ENCODE measurements at places on chromosomes 4 and X.

GRCh38 chrX:9420275-9421265 lies 44.3 kb upstream of the TBL1X start:
- no peak for DNase-seq

DNA sequence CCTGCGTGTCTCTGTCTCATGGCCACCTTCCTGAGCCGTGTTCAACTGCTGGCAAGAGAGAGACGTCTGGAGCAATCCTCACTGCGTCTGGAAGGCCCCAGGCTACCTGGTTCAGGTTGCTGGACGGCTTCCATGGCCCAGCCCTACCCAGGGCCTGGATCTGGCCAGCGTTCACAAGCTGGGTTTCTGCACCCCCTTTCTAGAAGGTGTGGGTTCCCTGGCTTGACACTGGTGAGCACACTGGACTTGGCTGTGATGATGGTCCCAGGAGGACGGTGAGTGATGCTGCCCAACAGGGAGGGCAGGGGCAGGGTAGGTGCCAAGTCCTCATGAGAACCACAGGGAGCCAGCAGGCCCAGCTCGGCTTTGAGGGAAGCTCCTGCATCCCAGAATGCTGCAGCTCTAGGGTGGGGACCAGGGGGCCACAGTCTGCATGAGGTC lies 63.4 kb downstream of the HTRA3 start:
- no peak for DNase-seq

- no peak for DNase-seq
These were observed 984.4 kb upstream of the PABPC4L start for GRCh38 chr4:135186002-135186401.

GRCh38 chr4:3338321-3338838 lies 45.6 kb downstream of the RGS12 start:
- DNase-seq: no peak

- no peak for DNase-seq
These were observed 29.7 kb downstream of the OFD1 start for GRCh38 chrX:13764281-13764680.

GRCh38 chrX:119757646-119757978 lies 776 bp upstream of the SOWAHD start:
- DNase-seq: no peak

- no peak for DNase-seq
These were observed 2.7 kb upstream of the FGF5 start for GRCh38 chr4:80263541-80264351.

- no peak for DNase-seq
These were observed 466.1 kb upstream of the GRID2 start for GRCh38 chr4:91837608-91838029.

DNA sequence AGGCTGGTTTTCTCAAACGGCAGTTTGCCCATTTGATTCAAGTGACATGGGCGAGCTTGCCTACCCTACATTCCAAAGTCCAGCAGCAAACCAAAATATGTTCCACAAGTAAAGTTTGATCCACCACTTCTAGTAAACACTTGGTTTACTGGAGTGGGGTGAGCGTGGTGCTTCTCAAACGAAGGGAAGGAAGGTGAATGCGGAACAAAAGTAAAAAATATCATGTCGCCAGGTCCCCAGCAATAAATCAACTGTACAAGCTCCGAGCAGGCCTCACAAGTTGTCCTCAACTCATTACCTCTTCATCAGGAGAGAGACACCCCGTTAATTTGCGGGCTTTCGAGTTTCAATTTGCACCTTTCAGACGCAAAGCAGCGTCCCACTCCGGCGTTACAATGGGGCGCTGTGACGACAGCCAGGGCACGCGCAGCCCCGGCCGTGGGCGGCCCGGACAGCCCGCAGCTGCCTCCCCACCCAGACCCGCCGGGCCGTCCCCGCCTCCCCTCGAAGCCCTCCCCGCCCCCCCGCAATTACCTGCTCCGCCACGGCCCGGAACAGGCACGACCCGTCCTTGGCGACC lies 1.0 kb downstream of the OTUD4 start:
- DNase-seq: no peak

GRCh38 chrX:23845351-23845817 lies 62.4 kb downstream of the APOO start:
- no peak for DNase-seq

GRCh38 chrX:133083899-133084298 lies 13.0 kb downstream of the USP26 start:
- no peak for DNase-seq

DNA sequence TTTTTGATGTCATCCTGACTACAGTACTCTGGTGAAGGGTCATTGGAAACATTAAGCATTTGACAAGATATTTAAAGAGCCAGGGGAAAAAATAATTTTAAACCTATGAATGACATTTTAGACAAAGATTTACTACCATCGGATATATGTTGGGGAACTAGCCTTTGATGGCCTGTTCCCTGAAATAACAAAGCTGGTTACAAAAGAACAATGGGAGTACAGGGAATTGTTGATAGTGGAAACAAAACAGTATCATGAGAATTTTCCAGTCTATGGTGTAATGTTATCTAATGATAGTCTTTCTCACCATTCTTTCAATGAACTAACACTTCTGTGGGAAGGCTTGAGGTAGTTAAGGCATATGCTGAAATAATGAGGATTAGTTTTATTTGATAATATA lies 125.9 kb upstream of the KLHL4 start:
- DNase-seq: no peak

DNA sequence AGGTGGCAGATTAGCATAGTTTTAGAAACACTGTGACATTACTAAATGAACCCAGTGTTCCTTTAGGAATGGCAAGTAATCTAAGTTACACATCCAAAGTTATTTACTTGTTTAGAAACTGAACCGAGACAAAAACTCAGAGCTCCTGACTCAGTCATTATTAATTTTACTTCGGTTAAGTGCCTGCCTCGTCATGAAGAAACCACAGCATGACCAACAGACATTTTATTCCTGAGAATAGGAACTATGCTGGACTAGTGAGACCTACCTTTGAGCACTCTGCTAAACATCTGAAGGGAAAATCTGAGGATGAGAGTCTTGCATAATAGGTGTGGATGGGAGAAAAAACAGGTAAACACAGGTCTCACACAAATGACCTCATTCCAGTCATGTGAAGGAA lies 2.5 kb downstream of the BEX1 start:
- DNase-seq: no peak

DNA sequence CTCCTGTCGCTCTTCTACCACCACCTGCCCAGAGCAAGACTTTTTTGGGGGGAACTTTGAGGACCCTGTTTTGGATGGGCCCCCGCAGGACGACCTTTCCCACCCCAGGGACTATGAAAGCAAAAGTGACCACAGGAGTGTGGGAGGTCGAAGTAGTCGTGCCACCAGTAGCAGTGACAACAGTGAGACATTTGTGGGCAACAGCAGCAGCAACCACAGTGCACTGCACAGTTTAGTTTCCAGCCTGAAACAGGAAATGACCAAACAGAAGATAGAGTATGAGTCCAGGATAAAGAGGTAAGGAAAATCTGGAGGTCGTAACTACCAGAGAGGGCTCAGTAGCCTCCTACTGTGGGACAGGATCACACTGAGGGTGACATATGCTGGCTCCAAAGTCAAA lies 364.5 kb downstream of the MAPK10 start:
- DNase-seq: no peak

GRCh38 chrX:43540318-43540717 lies 115.8 kb upstream of the MAOA start:
- no peak for DNase-seq

DNA sequence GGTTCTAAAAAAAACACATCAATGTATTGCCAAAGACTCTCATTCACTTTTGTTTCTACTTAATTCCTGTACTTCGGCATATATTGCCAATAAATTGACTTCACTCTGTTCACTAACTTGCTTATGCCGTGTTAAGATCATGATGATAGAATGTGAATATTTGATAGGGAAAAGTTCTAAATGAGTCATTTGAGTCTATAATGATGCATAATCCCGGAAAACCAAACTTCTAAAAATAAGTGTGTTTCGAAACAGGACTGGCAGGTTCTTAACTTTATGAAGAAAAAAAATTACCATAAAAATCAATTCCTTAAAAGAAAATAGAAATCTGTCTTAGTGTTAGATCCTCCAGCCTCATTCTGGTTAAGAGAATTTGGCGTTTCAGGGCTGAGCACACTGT lies 387.5 kb upstream of the FTHL17 start:
- no peak for DNase-seq

DNA sequence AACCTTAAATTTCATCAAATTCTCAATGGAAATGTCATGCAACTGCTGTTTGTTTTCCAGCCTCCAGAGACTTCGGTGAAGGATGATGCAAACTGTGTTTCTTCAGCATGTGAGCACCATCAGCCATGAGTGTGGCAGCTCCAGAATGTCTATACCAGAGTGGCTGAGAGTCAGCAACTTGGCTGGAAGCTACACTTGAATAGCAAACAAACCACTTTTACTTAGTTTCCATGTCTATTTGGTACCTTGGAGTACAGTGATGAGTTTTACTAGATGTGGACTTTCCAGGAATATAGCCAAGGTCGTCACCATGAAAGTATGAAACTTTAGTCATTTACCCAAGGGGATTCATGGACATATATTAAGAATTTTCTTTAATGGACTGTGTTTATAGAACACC lies 4.3 kb upstream of the IL21 start:
- DNase-seq: no peak
